ENCODE measurements at places on chromosomes 5 and 9.

DNA sequence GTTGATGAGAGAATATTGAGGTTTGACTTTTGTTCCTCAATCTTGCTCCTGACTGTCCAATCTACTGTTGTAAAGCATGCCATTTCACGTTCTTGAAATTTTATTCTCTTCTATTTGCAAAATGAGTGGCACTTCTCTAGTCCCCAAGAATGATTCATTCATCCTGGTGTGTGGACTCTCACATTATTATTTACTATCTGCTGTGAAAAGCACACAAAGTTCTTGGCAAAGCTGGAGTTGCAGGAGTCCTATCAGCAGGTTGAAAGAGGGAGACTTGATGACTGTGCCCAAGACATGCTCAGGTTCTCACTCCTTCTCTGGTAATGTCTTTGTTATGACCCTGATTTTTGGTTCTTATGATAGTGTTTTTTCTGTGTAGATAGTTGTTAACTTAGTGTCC, 382.6 kb downstream of the DMRTA1 start:
- no peak for DNase-seq

DNA sequence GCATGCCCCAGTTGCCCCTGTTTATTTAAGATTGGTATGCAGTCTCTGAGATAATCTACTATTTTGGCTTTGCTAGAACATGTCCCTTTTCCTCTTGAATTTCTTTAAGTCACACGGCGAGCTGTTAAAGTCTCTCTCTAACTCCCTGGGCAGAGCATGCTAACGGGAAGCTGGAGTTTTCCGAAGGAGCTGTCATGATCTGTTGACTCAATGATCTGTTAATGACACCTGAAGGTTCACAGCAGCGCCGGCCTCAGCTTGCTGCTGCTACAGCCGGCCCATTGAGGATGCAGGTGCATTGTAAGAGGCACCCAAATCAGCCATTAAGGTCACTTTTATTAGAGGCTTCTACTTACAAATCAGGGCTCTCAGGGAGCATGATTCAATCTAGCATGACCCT, 1203.4 kb downstream of the MAT2B start:
- no peak for DNase-seq

DNA sequence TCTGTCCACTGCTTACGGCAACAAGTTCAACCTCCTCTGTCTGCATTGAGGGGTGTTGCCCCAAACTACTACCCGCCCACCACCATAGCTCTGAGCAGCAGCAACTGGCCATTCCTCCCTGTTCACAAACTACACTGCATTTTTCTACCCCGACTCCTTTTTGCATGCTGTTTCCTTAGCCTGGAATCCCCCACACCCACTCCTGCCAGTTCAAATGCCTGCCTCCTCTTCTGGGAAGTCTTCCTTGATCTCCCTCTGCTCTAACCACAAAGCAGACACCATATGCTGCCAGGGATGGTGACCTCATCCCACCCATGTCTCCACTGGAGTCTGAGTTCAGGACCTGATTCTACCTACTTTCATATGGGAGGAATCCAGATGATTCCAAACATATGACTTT, 13.3 kb downstream of the ALDH1B1 start:
- DNase-seq: no peak

DNA sequence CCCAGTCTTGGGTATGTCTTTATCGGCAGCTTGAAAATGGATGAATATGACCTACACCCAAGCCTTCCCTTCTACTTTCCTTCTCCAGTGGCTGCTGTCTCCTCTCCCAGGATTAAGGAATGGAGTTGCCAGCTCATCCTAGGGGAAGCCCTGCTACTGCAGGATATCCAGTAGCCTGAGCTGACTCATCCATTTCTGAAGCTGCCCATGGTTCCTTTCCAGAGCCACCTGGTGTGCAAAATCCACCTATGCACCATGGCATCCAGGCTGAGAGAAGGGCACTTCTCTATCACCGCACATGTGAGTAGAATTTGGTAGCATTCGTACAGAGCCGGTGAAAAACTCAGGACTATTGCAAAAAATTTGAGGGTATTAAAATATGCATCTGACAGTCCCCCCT, 290.8 kb downstream of the YTHDC2 start:
- DNase-seq: no peak

DNA sequence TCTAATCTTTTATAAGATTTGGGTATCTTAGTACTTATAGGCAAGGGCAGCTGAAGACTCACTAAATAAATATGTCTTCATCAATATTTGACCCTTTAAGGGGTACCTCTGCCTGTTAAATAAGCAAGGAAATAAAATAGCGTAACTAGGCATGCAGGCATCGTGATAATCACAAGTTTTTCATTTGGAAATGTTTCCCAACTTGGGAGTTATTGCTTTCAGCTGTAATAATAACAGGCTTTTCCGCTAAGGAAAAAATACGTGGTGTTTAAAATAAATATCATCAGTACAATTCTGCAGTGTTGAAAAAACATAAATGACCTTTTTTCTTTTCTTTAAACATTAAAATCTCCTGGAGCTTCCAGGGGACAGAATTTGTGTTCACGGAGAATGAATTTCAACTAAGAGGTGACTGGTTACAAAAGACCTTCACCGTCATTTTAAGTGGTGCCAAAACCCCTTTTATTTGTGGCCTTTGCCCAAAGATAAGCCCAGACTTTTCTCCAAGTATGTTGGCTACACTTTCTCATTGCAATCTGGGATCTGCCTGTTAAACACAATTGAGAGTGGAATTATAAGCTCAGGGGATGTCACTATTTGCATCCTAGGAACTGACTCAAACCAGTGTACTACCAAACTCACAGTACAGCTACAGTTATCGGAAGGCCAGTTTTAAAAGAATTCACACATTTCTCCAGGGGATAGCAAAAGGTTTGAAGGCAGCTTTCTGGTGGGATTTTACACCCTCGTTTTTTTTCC, 218.6 kb downstream of the FBXL7 start:
- no peak for DNase-seq

DNA sequence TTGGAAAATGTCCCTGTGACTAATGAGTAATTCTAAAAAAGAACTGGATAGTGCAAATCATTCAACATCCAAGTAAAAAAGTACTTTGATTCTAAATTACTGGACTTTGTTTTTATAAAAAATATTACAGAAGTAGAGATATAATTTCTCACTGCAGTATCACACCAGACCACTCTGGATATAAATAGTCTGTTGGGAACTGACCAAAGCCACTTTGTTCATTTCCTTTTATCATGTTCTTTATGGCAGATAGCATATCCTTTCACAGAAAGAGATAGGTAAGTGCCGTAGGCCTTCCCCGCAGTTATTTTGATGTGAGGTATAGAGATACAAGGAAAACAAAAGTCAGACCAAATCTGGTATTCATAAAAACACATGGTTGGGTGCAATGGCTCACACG, 827.4 kb upstream of the GRAMD2B start:
- no peak for DNase-seq

DNA sequence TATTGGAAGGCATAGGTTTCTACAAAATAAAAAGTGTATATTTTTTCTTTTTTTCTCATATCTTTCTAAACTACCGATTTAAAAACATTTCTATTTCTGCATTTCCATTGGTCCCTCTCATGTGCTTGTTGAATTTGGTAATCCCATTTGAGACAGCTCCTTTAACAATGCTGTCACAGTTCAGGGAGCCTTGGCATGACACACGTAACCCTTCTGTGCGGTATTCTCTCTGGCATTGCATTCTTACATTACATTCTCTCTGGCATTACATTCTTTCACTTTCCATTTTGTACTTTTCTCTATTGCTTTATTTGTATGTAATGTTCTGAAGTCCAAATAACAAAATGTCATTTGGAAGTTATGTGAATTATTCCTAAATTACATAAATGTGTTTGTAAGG, 150.7 kb upstream of the RASGRF2 start:
- no peak for DNase-seq

GRCh38 chr9:98099898-98100297, 19.1 kb downstream of the TRIM14 start:
- DNase-seq: no peak

- no peak for DNase-seq
These were observed 612.5 kb downstream of the EFNA5 start for GRCh38 chr5:107058235-107058634.

- DNase-seq: no peak
These were observed 30.2 kb upstream of the NRG2 start for GRCh38 chr5:140073296-140073695.

All from right forelimb (tissue), 1 donor.